ENCODE measurements at places on chromosomes 6 and 20.

GRCh38 chr6:137697267-137697938 is 169.7 kb upstream of the TNFAIP3 start:
- peak; percentile 85 for DNase-seq

DNA sequence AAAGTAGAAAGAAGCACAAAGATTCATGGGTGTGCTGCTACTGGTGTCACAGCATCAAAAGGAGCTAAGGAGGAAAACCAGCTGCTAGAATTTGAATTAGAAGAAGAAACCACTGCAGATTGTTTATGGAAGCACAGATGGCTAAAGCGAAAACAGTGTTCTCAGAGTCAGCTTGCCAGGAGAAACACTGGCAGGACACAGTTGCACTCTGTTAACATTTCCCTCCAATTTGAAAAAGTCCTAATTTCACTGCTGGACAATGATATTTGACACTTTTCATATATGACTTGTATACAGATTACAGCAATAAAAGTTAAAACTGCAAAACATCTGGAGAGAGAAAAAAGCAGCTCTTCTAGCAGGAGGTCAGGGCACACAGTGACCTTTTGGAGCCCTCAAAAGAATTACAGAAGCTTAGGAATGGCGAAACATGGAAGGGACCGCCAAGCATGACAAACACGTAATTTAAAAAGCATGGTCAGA is 314.5 kb downstream of the COL12A1 start:
- DNase-seq: peak; percentile 65

- DNase-seq: peak; percentile 39
These were observed 556 bp upstream of the SCAF8 start for GRCh38 chr6:154732538-154733182.

- DNase-seq: no peak
These were observed 9.4 kb upstream of the AVP start for GRCh38 chr20:3093861-3094361.

- DNase-seq: no peak
These were observed 136.5 kb upstream of the CDH4 start for GRCh38 chr20:61115364-61116065.

DNA sequence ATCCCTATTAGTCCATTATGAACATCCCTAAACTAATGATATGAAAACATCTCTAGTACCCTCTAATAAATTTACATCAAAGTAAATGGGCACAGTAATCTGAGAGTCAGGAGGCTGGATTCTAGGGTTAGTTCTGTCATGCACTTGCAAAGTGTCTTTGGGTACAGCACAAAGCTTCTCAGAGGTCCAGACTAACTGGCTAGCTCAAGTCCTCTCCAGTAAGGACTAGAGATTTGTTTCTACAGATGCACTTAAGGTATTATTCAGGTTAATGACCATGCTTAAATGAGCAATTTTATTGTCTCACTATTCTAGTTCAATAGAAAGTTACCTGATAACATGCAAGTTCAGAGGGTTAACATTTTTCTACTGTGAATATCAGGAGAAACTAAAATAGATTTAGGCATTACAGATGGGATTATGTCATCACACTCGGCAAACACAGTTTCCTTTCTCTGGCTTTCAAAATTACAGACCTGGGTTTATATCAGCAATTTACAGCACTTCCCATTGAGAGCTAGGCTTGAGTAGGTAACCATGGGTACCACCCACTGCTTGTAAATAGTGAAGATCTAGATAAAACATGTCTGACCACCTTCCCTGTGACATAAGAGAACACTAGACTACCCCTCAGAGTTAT is 402.9 kb upstream of the RUNX2 start:
- DNase-seq: peak; percentile 6

GRCh38 chr20:1334761-1335160 is 5.8 kb upstream of the SDCBP2 start:
- no peak for DNase-seq

- no peak for DNase-seq
These were observed 5.5 kb downstream of the ADRM1 start for GRCh38 chr20:62308102-62308822.

DNA sequence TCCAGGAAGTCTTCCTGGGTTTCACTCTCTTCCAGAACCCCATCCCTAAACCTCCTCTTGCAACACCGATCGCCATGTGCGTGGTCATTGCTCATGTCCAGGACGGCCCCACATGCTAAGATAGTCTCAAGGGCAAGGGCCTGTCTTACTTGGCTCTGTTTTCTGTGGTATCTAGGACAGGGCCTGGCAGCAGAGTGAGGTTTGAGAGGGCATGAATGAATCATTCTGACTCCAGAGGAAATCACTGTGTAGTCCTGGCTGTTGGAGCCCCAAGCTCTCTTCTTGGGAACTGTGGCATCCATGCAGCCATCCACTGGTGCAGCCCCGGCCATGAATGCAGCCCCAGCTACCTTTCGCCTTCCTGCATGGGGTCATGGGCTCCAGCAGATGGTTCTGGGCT is 12.4 kb downstream of the SIRPA start:
- DNase-seq: no peak

- peak; percentile 65 for DNase-seq
These were observed 161.5 kb downstream of the HIVEP2 start for GRCh38 chr6:142783499-142783898.

GRCh38 chr6:27777126-27777525 is 135.1 kb downstream of the OR2B2 start:
- no peak for DNase-seq

GRCh38 chr6:76347539-76347938 is 275.1 kb upstream of the IMPG1 start:
- no peak for DNase-seq

DNA sequence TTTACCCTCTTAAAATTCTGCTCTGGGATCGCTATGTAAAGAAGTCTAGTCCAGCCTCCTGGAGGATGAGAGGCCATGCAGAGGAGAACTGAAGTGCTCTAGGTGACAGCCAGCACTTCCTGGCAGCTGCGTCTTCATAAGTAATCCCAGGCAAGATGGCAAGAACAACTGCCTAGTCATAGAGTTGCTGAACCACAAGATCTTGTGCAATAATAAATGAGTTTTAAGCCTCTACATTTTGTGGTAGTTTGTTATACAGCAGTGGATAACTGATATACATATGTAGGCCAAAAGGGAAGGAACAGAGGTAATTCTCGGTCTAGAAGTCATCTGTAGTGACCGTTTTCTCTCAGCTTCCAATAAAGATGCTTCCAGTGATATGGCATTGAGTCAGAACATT is 103.8 kb upstream of the FLRT3 start:
- no peak for DNase-seq

- no peak for DNase-seq
These were observed 138.4 kb upstream of the TOP1 start for GRCh38 chr20:40890181-40890580.

DNA sequence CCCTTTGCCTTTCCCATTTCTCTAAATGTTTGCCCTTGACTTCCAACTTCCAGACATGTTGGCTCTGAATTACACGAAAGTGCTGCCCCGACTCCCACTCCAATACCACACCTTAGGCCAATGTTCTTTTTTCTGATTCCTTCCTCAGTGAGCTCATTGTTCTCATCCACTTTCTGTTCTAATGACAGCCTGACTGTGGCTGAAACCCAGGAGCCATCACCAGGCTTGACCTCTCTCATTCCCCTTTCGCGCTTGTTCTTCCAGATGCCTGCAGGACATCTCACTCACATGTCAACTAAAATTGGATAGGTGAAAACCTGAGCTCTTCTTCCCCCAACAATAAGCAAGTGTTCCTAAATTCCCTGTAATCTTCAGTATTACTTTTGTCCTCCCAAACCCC is 40.4 kb downstream of the PTPRK start:
- DNase-seq: no peak

DNA sequence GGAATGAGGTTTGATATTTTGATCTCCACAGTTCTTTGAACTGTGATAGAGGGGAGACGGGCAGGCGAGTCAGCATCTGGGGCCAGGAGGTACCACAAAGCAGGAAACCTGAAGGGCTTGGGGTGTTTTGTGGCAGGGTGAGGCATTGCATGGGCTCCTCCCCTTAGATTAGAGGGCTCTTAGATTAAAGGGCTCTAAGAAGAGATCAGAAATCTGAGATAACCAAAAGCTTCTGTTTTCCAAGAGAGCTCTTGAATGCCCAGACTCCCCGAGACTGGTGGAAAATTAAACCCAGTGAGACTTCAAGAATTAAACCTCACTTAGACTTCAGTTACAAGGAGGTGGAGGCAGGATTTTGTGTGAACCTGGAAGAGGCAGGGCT is 2.4 kb upstream of the GPX5 start:
- DNase-seq: no peak

- DNase-seq: no peak
These were observed 396.0 kb downstream of the TBC1D32 start for GRCh38 chr6:120938164-120938875.

DNA sequence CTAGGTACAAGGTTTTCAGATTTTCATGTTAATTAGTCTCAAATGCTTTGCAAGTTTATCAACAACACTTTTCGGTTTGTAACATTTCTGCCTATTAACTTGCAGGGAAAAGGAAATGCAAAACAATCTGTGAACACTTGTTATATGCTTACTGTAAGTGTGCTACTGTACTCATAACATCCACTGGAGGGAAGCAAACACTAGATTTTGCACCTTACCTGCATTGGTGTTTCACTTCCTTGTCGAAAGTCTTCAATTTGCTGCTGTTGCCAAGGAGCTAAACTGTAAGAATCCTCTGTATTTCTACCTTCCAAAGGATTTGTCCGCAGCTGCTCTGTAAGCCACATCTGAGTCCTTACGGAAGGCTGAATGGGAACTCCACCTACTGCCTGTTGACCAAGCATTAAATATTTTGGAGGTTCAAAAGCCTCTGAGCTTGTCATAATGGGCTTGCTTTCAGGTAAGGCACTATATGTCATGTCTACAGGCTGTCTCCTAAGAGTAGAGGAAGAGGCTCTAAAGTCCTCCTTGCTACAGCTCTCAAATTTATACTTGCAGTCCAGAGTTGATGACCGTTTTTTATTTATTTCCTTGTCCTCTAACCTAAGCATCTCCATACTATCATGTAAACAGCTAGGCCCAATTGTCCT is 17.3 kb downstream of the PLN start:
- no peak for DNase-seq

DNA sequence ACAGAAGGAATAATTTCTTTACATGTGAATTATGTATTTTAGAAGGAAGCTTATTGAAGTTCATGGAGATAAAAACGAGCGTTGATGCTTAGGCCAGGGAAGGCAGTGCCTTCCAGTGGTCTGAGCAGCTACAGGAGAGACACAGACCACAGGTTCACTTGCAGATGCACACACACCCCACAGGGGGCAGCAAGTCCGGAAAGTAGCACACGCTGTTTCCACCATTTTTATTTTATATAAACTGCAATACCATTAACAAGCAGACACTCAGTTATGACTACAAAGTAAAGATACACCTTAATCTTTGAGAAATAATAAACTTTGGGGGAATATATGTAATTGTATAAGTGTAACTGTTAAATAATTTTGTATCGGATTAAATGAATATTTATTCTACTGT is 13.5 kb upstream of the DACT2 start:
- DNase-seq: no peak

DNA sequence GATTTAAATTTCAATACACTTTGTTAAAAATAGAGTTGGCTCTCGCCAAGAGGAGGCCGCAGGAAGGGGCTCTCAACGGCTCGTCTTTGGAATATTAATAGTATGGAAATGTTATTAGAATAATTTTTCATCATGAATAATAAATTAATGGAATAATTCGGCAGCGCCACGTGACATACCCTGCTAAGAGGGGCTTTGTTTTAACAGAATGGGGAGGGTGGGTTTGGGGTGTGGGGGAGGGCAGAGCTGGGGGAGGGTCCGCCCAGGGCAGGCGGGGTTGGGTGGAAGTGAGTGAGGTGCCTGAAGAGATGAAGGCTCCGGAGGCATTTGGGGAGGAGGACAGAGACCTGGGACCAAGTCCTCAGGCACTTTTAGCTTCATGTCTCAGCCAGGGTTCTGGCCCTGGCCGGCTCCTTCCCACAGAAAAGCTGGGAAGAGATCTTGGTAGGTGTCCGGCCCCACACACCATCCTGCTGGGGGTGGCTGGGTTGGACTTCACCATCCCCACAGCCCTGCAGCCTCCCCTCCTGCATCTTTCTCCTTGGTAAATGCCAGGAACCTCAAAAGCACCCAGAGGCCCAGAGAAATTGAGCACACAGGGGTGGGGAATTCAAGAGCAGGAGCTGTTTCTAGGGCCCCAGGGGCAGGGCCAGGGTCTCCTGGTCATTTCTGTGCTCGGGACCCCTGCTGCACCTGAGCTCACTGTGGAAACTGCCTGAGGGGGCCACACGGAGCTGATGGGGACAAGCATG is 93.6 kb upstream of the BHLHE23 start:
- no peak for DNase-seq

GRCh38 chr6:150176659-150177058 is 33.8 kb downstream of the PPP1R14C start:
- no peak for DNase-seq

DNA sequence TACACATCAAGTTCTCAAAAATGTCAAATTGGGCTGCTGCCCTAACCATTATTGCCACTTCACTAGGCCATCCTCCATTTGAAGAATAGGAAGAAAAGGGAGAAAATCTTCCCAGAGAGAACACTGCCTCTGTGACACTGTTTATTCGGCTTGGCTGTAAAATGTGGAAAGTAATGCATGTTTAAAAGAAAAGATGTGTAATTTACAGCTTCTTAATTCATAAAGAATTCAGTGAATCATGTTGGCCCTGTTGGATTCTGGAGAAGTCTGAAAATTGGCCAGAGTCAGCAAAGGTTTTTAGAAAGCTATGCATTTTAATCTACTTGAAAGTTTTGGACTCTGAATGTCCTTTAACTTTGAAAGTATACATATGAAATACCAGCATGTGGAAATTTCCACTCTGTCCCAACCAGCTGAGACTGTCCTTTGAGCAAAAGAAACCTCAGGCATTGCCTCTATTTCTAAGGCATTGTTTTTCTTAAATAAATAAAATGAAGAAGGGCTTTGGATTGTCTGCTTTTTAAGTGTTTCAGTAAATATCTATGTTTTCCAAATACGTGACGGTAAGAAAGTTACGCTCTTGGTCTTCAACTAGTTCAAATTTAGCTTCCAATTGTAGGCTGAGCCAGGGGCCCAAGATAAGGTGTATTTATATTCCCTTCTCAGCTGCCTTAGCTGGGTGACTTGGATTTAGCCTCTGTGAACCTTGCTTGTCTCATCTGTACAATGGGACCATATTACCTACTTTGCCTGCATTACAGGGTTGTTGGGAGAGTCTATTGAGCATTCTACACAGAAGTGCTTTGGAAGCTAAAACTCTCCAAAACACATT is 222.2 kb downstream of the UST start:
- peak; percentile 87 for DNase-seq

DNA sequence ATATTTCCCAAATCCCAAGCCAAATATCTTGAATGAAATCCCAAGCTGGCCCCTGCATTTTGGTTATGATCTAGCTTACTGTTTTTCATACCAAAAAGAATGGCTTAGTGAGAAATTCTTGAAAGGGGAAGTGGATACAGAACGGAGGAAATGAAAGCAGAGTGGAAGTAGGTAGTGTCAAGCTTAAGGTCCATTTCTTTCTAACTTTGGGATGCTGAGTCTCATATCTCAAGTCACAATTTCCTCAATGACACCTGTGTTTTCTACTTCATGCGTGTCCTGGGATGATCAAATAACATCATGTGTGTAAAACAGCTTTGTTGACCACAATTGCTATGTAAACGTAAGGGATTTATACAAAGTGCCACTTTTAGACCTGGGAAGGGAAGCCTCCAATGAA is 238.8 kb upstream of the SLC35B3 start:
- DNase-seq: no peak

- no peak for DNase-seq
These were observed 514 bp upstream of the TSHZ2 start for GRCh38 chr20:52971498-52972189.

- no peak for DNase-seq
These were observed 96.0 kb downstream of the SOBP start for GRCh38 chr6:107585815-107586435.

- no peak for DNase-seq
These were observed 99.2 kb downstream of the IRAK1BP1 start for GRCh38 chr6:78966542-78966941.

- no peak for DNase-seq
These were observed 139.3 kb downstream of the TTLL2 start for GRCh38 chr6:167464177-167464576.
